Left renal cortex interstitium (tissue), 4 donors: ENCODE measurements at places on chromosomes 1 and 21. TPM values are rescaled to one million over a fixed set of nuclear protein-coding genes. Genes with fewer than 3 reads are reported as not detected.
A peak's percentile ranks its signal among the peaks of the same experiment; 100 is the strongest.

EVI5 gene
- 18.2 TPM for polyA plus RNA-seq

- no peak for DNase-seq
These were observed 114.7 kb upstream of the WNT4 start for GRCh38 chr1:22257290-22258275.

GRCh38 chr1:243267914-243268653, 12.2 kb downstream of the SDCCAG8 start:
- no peak for DNase-seq

C1orf74 gene
- 3.9 TPM for polyA plus RNA-seq

DNA sequence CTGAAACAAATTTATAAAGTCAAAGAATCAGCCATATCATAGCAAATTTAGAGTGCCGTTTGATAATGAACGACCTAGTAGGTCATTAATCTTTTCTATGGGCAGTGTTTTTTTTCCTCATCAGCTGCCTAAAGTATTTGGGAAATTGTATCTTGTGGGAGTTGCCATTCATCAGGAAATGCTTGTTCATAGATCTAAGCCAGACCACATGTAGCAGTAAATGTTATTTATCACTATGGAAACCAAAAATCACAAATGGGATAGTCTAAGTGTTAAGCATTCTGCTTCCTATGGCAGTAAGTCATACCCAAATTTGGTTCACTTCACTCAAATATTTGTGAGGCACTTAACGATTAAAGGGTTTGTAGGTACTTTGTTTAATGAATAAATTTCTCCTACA, 52.9 kb downstream of the LRRC8D start:
- peak; percentile 52 for DNase-seq

DNA sequence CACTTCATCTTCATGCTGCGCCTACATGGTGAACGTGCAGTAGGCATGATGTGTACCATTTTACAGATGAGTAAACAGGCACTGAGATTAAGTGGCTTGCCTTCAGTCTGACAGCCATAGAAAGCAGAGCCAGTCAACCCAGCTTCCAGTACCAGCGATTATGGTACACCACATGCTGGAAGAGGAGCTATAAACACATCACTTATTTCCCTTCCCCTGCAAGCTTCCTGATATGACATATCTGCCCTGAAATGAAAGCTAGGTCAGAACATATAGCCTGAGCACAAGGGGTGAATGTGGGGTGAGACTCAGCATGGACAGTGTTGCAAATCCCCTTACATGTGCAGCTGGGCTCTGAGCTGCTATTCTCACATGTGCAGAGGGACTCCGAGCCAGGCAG, 33.8 kb upstream of the IL20 start:
- no peak for DNase-seq
